Activated gamma-delta T cell (primary cell): ENCODE measurements at places on chromosomes 6 and 20.
A peak's percentile ranks its signal among the peaks of the same experiment; 100 is the strongest.

- DNase-seq, result no peak
Measured at GRCh38 chr6:109655761-109656262, 35.2 kb downstream of the AK9 start.

DNA sequence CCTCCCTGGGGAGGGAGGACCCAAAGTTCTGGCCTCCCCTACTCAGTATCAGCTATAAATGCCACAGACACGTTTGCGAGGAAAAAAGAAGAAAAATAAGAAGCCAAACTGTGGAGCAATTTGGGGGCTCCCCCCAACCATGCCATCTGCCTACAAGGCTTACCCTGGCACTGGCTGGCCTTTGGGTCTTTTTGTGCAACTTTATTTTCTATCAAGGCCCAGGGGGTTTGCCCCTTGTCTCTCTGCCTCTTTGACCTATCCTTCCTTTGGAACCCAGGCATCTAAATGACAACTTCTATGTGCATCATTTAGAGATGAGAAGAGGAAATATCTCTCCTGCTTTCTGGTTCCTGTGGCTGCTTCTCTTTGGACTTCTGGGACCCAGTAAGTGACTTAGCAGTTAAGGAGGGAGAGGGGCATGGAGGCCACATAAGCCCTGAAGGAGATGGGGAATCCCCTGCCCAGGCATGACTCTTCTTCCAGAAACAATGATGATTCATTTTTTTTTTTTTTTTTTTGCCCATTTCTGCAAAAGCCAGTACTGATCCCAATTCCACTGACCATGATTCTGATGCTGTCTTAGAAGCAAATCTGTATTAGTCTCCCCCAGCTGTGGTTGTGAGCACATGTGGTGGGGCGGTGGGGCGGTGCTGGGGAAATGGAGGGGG lies at the start of gene MUC22:
Gene MUC22 (plus strand): TSS at position 82 of the 668 bp plus-strand sequence. CDS start 233 bp downstream, at position 315.
- no peak for DNase-seq

- no peak for DNase-seq
Measured at GRCh38 chr6:148957752-148958151, 210.9 kb downstream of the UST start.

GRCh38 chr20:40781327-40782042 lies 92.4 kb upstream of the MAFB start:
- no peak for DNase-seq

DNA sequence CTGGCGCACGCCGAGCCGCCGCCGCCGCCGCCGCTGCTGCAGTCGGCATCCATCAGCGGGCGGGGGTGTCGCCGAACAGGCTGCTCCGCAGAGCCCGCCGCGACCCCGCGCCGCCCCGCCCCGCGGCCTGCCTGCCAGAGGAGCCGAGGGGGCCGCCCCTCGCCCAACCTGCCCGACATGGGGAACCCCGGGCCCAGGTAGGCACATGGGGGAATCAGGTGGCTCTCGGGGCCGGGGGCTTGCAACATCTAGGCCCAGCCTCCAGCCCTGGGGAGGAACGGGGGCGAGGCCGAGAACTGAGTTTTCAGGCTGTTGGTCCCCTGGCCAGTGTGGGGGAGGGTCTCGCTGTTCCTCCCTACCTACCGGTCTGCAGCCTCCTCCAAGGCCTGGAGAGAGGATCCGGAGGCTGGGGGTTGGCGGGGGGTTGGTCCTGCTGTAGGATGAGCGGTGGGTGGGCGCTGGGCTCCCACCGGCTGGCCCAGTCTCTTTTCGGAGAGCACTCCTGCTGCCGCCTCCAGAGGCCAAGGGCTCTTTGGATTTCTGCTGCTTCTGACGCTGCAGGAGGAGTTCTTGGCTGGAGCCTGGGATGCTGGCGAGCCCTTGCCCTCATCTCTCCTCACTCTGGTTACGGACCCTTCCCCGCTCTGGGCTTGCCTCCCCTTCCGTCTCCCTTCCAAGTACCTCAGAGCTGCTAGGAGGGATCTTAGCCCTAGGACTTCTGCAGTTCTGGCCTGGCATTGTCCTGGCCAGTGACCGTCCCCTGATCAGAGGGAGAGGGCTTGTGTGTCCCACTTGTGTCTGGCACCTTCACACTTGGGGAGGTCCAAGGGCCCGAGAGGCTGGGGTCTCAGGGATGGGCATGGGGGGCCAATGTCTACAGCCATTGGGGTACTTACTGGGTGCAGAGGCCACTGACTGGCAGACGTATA lies at the start of gene EPB41L1:
Gene EPB41L1 (plus strand): TSS at position 41 of the 929 bp plus-strand sequence. CDS start 19,038 bp downstream, outside the sequence.
- DNase-seq, result peak; percentile 23

- DNase-seq, result no peak
Measured at GRCh38 chr6:119339941-119340456, 9.6 kb downstream of the MAN1A1 start.

DNA sequence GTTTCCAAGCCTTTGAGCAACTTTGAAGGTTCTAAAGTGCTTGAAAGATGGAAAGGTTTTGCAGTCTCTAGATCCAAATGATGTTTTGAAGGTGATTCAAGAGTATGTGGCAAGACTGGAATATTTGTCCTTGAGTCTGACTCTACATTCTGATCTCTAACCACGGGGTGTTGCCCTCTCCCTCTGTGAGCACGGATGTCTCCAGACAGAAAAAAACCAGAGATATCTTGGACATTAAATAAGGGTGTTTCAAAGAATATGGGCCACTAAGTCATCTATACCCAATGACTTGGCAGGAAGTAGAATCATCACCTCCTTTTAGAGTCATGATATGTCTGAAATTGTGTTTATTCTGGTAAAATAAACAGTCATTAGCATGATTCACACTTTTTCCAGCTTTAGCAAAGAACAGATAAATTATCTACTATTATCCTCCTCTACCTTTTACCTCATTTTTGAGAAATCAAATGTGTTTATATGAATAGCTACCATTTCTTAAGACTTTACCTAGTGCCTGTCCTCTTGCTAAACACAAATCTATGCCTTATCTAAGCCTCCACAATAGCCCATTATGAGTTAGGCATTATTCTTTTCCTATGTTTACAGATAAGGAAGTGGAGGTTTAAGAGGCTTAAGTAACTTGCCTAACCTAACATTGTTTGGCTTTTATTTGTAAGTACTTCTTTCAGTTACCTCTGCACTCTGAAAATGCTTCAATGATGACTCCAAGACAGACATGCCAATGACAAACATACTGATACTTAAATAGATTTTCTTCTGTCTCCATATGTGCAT lies 384.4 kb downstream of the BMP2 start:
- no peak for DNase-seq

GRCh38 chr20:37042986-37043972 lies 52.5 kb downstream of the RBL1 start:
- no peak for DNase-seq

GRCh38 chr6:24195836-24196597 lies 70.0 kb downstream of the NRSN1 start:
- no peak for DNase-seq

- no peak for DNase-seq
Measured at GRCh38 chr6:80263585-80263984, 157.1 kb downstream of the BCKDHB start.

DNA sequence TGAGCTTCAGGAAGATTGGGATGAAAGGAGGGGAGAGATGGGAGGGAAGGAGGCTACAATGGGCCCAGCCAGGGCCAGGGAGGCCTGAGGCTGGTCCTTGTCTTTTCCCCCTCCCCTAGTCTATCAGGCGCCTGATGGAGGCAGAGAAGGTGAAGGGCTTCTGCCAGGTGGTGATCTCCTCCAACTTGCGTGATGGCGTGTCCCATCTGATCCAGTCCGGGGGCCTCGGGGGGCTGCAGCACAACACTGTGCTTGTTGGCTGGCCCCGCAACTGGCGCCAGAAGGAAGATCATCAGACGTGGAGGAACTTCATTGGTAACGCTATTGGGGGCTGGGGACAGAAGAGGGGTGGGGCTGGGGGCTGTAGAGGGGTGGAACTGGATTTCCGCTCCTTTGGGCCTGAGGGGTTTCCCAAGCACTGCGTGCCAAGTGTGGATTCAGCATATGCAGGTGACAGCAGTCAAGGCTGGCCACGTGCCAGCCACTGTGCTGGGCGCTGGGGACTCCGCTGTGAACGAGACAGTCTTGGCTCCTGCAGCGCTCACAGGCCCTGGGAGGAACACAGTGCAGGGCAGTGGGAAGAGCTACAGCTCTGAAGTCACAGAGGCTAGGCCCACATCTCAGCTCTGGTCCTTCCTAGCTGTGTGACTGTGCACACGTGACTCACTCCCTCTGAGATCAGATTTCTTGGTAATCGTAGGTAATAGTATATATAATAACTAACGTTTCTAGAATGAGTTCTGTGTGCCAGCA lies 22.7 kb downstream of the SLC12A5 start:
- no peak for DNase-seq

DNA sequence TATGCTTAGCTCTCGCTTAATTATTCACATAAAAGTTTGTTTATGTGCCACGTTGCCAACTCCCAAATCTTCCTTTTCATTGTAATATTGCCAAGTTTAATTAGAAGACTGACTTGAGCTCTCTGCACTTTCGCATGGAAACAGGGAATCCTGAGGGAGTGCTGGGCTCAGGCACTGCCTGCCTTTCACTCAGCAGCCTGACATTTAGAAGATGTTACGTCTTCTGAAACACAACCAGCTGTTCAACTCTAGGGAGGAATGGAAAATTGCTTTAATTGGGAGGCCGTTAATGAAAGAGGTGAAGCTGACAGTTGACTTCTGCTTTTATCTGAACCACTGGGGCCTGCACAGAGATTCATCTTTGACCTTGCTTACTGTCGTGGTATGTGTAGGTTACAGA lies 77.4 kb upstream of the MTHFD1L start:
- no peak for DNase-seq

- DNase-seq, result no peak
Measured at GRCh38 chr6:139271056-139271455, 20.7 kb downstream of the TXLNB start.

DNA sequence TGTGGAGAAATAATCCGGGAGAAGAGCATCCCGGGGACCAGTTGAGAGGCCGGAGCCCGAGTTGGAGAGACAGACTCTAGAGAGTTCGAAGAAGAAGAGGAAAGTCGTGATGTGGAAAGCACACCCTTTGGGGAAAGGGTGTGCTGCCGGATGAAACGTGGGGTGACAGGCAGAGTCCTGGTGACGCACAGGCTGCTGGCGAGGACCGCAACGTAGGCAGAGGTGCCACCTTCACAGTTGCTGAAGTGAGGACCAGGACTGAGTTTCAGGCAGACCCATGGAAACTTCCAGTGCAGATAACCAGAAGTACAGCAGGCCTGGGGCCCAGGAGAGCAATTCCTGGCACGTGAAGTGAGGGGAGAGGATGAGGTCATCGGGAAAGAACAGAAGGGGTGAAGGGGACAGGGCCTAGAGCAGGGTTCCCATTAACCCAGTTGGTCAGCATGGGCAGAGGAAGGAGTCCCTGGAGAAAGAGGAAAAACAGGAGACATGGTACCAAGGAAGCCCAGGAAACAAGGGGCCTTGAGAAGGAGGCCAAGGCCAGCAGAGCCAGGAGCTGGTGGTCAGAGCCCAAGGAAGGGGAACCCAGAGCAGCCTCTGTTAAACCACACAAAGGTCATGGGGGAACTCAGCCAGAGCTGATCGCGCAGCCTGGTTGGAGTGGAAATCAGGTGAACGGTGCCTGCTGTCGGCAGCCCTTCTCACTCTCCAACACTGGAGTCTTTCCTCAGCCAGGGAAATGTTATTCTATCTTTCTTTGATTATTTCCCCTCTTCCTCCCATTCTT lies 84.1 kb downstream of the PRND start:
- no peak for DNase-seq

GRCh38 chr6:89547281-89547680 lies 91.3 kb downstream of the LYRM2 start:
- DNase-seq, result no peak

- no peak for DNase-seq
Measured at GRCh38 chr6:44078827-44079671, 48.2 kb downstream of the MRPL14 start.

DNA sequence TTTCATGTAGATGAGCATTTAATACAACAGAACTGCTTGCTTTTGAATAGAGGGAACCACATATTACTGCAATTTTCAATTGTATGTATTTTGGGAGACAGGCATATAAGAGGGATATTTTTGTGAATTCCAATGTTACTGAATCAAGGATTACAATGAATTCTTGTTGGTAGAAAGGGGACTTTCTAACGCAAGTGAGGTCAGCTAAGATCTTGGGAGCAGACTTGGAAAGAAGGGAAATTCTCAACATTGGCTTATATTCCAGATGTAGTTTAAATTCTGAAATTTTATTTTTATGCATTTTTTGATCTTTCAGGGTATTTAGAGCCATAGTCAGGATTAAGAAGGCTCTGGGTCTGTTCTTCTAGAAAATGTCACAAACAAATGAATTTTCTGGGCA lies 43.3 kb upstream of the CTAGE9 start:
- no peak for DNase-seq

- no peak for DNase-seq
Measured at GRCh38 chr6:117552618-117553017, 49.7 kb downstream of the GOPC start.

DNA sequence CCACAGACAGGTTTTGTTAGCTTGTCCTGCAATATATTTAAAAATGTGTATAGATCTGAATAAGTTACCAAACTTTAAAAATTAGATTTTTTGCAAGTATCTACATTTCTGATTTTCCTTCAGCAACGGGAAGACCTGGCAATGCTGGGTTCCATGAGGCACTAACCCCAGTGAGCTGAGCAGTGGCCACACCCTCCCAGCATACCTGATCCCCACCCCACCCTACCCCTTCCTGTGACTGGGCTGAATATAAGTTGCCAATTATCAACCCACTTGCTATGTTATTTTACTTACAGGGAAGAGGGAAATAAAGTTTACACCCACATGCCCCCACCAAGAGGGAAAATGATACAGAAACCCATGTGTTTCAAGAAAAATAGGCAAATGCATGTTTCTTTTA lies 70.3 kb upstream of the RALGAPA2 start:
- DNase-seq, result no peak

GRCh38 chr6:139219271-139219729 lies 72.5 kb downstream of the TXLNB start:
- DNase-seq, result no peak

- no peak for DNase-seq
Measured at GRCh38 chr20:47493963-47494293, 7.8 kb upstream of the NCOA3 start.

DNA sequence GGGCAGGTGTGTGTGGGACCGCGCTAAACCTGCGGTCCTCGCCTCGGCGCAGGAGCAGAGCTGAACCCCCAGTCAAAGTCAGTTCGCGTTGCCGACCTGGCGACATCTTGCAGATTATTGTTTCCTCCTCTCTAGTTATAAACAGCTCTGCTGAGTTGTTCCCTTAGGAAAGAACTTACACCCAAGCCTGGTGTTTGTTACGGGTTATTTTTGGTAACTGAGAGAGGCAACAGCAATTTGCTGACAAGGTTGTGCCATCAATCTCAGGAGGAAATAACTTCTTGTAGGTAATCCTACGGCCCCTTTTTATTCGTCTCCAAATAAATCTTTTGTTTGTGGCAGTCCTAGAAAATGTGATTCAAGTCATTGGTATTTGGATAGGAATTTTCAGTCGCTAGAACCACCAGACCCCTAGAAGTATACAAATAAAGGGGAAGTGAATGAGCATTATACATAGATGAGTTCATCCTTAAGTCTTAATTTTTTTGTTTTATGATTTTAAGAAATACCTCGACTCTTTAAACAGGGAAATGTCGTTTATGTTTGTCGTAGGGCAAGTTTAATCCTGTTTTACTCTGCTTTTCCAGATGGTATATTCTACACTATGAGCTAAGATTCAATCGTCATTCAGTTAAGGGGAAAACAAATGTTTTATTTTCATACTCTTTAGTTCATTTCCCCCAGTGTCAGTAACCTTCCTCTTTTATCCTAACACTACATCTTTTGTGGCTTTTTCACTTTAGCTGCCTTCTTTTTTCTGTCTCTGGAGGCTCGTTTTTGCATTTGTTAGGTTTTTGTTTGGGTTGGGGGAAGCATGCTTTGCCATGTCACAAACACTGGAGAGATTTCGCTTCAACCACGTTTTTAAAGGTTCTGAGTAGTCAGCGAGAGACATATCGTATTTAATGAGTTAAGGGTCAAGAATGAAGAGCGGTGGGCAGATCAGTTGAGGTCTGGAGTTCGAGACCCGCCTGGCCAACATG lies 1.2 kb downstream of the PM20D2 start:
- no peak for DNase-seq
